AG04450 (cell line): ENCODE measurements at places on chromosomes 1 and 21.

DNA sequence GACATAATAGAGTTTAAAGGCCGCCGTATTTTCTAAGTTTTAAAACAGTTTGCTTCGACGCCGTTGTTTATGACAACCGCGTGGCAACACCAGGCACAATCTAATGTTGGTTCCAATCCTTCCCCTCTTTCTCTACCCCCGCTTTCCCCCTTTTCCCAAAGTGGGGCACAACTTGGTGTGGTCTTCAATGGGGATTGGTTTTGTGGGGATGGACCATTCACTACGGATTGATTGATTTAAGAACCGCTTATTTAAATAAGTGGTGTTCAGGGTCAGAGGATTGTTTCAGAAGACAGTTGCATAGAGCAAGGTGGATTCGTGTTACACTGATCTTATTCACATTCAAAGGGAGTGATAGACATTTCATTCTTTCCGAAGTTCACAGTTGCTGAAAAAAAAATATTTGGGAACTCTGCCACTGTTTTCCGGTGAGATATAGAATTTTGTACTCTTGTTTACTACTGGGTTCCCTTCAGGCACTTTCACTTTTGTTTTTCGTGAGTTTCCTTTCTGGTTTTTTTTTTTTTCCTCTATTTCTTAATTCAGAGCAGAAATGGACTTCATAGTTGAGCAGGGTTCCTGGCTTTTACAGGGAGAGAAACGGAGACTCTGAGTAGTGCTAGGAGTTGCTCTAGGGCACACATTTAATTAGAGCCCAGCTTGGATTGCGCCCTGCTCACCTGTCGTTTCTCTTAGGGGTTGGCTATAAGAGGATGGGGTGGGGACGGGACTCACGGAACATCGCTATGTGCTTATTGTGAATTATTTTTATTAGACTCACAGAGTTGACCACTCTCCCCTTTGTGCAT lies 79.6 kb upstream of the AK4 start:
- DNase-seq, result no peak

GRCh38 chr1:183685112-183685713 lies 32.1 kb upstream of the APOBEC4 start:
- no peak for DNase-seq

DNA sequence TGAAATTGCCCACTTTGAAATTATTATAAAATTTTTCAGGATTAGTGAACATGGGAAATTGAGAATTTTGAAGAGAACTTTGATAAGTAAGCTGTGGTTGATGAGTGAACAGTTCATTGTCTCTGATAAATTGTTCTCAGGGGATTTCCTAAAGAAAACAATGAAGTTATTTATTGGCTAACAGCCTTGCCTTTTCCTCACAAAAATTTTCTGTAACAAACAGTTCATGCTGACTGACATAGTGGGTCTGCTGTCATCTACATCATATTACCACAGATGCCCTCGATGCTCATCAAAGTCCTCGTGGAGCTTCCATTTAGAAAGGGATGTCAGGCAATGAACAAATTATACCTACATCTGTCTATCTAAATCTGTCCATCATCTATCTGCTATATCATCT lies 113.4 kb downstream of the PTBP2 start:
- no peak for DNase-seq

DNA sequence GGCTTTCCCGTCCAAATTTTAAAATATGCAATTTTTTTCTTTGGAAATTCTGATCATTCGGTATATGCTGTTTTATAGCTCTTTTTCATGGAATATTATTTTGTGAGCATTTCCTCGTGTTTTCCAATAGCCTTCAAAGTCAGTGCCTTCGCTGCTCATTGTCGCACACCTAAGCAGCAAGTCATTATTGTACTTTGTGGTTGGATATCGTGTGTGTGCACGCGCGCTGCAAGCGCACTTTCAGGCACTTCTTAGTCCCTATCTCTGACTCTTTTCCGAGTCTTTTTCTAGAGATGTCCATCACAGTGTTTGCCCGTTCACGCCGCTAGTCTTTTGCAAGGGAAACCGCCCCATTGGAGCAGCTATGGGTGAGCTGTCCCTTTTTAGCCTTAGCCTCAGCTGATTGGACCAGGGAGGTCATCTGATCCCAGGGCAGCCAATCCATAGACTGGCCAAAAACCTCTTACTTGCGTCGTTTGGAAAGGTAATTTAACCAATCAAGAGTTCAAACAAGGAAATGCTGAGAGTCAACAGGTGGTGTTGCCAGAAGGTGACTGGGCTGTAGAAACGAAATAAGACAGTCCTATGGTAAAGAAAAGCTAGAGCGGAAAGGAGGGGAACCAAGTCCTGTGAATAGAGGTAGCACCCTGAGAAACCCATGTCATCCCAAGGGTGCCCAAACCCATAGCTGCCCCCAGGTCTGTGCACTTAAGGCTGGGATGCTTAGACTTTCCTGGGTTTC lies 710 bp upstream of the HYI start:
- peak; percentile 59 for DNase-seq

DNA sequence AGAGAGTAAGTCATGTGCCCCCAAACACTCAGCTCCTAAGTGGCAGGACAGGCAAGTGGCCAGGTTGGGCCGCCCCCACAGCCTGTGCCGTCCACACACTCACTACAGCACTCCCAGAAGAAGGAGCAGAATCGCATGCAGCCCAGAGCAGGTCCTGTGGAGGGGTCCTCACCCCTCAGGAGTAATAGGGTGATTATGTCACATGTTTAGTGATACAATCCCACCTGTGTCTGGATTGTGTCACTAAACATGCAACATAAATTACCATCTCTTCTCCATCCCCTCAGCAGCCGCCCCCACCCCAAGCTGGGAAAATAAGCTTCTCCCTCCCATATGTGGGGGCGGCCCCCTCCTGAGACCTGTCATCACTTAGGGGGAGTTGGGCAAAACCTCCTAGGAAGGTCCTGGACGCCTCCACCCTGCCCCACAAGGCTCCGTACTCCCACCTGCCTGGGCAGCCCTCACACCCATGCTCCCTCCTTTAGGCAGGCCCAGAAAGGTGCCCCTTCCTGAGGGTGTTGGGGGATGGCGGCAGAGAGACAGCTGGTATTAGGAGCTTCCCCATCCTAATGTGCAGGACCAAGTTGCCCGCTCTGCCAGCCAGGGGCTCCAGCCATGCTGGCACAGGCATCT lies 56.9 kb downstream of the STUM start:
- no peak for DNase-seq

DNA sequence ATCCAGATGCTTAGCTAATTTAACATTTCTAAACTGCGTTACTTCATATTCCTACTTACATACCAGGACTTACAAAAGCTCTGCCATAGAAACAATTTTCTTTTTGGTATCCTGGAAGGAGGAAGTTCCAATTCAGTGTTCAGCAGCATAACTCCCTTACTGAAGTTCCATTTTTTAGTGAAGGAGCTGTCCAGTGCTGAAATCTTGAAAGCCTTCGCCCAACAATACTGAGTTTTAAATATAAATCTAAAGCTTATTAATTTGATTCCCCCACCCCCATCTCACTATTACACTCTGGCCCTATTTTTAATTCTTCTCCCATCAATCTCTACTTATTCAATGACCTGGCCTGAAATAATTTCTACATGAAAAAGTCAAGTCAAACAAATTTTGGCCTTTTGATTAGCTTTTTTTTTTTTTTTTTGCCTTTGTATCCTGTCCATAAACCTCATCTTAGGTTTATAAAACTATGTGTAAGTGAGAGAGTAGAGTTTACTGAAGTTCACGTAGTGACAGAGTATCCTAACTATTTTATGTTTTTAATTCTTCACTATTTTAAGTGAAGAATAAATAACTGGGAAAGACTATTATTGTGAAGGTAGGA lies 323.0 kb upstream of the PLD5 start:
- DNase-seq, result no peak

DNA sequence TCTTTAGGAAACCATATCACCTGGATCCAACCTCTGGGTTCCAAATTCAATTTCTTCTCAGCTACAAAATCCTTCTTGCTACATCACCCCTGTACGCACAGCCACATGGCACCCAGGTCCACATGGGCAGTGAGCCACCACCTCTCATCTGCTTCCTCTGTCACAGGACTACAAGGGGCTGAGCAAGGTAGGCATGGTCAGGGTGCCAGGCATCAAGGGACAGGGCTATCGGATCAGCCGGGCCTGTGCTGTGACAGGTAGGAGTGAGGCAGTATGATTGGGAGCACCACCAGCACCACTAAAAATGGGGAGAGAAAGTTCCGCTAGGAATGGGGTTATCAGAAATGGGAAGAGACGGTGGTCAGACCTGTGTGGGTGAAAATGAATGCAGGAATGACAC lies 29.4 kb downstream of the S100A6 start:
- no peak for DNase-seq

DNA sequence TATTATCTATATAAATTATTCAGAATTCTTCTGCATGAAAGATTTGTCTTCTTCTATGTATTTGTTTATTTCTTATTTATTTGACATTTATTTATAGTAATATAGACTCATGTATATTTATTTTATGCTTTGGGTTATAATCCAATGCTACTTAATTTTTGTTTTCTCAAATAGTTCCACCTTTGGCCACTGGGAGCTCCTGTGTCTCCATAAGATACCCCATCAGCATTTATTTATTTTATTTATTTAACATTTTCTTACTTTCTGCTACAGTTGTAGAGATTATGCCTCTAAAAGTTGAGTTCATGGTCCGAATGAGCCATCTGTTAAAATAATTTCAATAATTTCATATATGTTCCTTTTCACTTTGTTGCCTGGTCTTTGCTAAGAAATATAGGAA lies 289.4 kb downstream of the ADGRL2 start:
- no peak for DNase-seq

GRCh38 chr21:31543191-31543590 lies 116.3 kb upstream of the SOD1 start:
- DNase-seq, result peak; percentile 37

GRCh38 chr1:5826601-5827000 lies 165.6 kb downstream of the NPHP4 start:
- DNase-seq, result no peak

GRCh38 chr1:210428696-210429095 lies 100.0 kb downstream of the HHAT start:
- DNase-seq, result no peak

- DNase-seq, result no peak
Observed at GRCh38 chr1:193355178-193355577, 168.8 kb upstream of the B3GALT2 start.

GRCh38 chr1:11804666-11805421 lies 920 bp downstream of the MTHFR start:
- no peak for DNase-seq

GRCh38 chr1:24749886-24750285 lies 4.6 kb downstream of the CLIC4 start:
- DNase-seq, result no peak

GRCh38 chr1:110519125-110519810 lies at the start of gene KCNA10:
Gene KCNA10 (minus strand): TSS chr1:110519175. CDS start chr1:110518787, 388 bp downstream.
- DNase-seq, result no peak
